ENCODE measurements at places on chromosomes 7 and 10.

- no peak for DNase-seq
Measured at GRCh38 chr7:149822353-149822943, 15.7 kb upstream of the ZNF862 start.

- DNase-seq: peak; percentile 28
Measured at GRCh38 chr7:139753081-139753692, 24.6 kb downstream of the HIPK2 start.

DNA sequence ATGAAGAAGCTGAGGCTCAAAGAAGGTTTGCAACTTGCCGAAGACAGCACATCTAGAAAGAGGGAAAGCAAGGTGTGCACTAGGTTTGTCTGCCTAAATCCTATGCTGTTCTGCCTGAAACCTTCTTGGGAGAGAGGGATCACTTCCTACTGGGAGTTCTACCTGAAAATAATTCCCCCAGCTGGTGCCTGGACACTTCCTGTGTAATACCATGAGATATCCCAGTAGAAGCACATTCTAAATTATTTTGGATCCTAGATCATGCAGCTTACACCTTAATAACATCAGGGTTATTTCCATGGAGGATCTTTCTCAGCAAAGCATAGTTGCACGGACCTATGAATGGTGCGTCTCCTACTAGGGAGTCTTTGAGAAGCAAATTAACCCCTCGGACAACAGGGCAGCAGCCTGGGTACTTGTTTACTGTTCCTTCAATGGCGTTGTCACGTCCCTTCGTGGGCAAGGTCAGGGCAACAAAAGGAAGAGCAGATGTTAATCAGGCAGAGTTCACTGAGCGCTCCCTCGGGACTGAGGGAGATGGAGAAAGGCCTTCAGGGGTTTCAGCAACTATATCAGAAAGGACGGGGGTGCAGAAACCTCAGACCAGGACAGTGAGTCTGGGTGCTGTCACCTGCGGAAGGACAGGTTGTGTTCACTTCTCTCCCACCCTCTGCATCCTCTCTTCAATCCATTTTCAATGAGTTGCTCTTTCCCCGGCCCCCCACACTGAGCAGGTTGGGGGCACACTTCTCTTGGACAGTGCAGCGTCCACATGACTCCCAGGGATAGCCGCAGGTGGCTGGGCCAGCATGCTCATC lies 44.0 kb downstream of the OAT start:
- DNase-seq: no peak

DNA sequence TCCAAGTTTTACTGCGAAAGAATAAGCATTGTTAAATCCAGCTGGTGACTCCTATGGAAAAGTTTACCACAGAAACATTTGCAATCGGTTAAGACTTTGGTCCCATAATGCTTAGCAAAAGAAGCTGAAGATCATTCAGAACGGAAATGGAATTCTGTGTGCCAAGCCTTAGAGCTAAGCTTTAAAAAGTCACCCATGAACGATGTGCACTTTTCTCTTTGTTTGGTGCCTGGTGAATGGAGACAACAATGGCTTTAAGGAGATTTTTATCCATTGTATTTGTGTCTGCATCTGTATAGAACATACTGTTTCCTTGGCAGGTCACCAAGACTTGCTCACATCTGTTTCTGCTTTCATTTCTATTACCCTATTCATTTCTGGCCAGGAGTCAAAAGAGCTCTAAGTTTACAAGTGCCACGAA lies 26.3 kb upstream of the COL1A2 start:
- peak; percentile 93 for DNase-seq

GRCh38 chr10:132774181-132774901 lies 11.6 kb downstream of the NKX6-2 start:
- no peak for DNase-seq

GRCh38 chr7:48109848-48110663 lies 21.0 kb downstream of the UPP1 start:
- DNase-seq: no peak

- DNase-seq: no peak
Measured at GRCh38 chr10:30169342-30169741, 110.0 kb upstream of the JCAD start.

DNA sequence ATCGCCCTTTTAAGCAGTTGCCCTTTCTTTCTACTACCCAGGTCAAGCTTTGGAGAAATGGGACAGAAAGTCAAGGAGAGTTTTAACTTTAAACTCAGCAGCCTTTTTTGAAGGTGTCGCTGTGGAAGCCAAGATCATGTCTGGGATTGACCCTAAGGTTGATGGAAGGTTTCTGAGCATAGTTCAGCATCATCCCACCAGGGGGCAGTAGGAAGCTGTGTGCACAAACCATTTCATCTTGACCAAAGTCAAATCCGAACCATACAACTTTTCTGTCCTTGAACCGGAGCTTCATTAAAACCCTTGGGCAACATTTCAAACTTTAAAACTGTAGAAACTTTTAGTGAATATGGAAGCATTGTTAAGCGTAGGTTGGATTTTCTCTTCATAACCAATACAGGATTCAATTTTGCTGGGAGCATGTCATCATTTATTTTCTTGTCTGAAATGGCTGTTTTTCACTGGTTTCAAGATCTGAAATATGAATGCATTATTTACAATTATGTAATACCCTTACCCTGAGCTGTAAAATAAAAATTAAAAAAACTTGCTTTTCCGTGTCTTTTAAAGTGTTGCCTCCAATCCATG lies 214.4 kb upstream of the KIAA1217 start:
- DNase-seq: peak; percentile 60

Data from iris pigment epithelial cell (primary cell).